SK-MEL-5 (cell line): ENCODE measurements at places on chromosomes 2 and 18. TPM values are rescaled to one million over a fixed set of nuclear protein-coding genes. Genes with fewer than 3 reads are reported as not detected.

CRYBA2 gene
- total RNA-seq, result not detected in 2 replicates

DNA sequence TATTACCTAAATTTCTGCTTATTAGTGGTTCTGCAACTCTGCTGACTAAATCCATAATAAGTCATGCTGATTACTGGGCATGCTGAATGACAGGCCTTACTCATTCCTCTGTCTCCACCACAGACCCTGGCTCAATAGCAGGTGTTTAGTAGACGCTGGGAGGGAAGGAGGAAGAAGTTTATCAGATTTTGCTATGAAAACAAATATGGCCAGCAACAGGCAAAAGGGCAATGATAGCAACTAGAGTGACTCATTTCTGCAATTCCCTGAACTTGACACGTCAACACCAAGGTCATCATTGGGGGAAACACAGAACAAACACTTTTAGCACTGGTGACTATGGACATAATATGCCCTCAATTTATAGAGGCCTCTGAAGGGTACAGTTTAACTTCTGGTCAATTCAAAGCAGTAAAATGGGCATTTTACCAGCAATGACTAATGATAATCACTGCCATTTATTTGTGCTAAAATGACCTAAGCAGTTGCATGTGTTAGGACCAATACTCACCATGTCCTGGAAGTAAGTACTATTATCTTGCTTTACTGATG, 35.2 kb downstream of the TMEM163 start:
- no peak for DNase-seq

KLHL29 gene
- total RNA-seq, result 5.5 and 6.4 TPM in 2 replicates

ALPI gene
- total RNA-seq, result not detected in 2 replicates

DNA sequence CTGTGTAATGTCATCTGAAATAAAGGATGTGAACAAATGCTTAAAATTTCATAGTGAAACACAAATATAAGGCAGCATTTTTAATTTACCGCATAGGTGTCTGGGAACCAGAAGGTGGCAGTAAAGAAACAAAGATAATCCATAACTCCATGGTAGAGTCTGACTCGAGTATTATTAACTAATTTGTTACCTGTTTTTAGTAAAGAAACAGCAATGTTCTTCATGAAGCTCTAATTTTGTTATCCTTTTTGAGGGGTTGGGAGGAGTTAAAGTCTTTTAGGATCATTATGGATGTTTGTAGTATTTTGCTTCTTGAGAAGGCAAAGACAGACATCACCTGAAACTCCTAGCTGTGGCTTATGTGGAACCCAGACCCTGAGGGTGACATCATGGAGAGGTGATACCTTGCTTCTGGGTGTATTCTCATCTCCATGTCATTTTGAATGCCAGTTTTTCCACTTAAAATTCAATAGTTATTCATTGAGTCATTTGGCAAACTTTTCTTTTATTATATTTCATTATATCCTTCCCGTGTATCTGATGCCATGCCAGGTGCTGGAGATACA, 286.2 kb upstream of the EPAS1 start:
- peak; percentile 50 for DNase-seq

GRCh38 chr2:112876257-112876970, 34.6 kb upstream of the IL37 start:
- DNase-seq, result no peak

- no peak for DNase-seq
Measured at GRCh38 chr2:227293531-227293930, 31.5 kb upstream of the MFF start.

- DNase-seq, result peak; percentile 93
Measured at GRCh38 chr2:6915399-6915798, 1.8 kb upstream of the RNF144A start.

DNA sequence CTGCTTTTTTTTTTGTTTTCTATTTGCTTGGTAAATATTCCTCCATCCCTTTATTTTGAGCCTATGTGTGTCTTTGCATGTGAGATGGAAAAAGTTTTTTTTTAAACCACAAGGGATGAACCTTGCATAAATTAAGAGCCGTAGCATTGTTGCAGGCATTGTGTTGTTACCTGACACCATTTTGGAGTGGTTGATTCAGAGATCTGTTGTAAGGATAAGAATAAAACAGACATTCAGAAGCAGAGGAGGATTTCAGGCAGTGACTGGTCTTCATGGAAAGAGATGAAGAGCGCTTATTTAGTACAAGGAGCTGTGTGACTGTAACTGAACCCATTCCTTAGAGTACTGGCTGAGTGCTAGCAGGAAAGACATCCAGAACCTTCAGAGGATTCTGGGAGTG, 101.2 kb downstream of the LTBP1 start:
- DNase-seq, result no peak

GRCh38 chr2:23669413-23670244, 257.3 kb downstream of the ATAD2B start:
- DNase-seq, result no peak

GRCh38 chr2:121160366-121160765, 124.6 kb downstream of the TFCP2L1 start:
- peak; percentile 45 for DNase-seq

- DNase-seq, result no peak
Measured at GRCh38 chr2:70967189-70967588, 11.2 kb upstream of the ANKRD53 start.

IKZF2 gene
- total RNA-seq, result 0.32 and 0.79 TPM in 2 replicates

ZNF516 gene
- total RNA-seq, result 15.1 and 16.6 TPM in 2 replicates

DNA sequence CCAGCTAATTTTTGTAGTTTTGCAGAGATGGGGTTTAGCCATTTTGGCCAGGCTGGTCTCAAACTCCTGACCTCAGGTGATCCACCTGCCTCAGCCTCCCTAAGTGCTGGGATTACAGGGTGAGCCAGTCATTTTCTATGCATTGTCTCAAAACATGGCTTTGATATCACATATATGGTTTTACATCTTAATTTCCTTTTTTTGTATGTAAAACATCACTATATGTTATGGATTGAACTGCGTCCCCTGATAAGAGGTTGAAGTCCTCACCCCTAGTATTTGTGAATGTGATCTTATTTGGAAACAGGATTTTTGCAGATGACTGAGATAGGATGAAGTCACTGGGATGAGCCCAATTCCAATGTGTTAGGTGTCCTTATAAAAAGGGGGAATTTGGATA, 89.8 kb upstream of the MYCN start:
- DNase-seq, result no peak

GRCh38 chr2:74205596-74205995, 7.2 kb downstream of the MTHFD2 start:
- no peak for DNase-seq

DNA sequence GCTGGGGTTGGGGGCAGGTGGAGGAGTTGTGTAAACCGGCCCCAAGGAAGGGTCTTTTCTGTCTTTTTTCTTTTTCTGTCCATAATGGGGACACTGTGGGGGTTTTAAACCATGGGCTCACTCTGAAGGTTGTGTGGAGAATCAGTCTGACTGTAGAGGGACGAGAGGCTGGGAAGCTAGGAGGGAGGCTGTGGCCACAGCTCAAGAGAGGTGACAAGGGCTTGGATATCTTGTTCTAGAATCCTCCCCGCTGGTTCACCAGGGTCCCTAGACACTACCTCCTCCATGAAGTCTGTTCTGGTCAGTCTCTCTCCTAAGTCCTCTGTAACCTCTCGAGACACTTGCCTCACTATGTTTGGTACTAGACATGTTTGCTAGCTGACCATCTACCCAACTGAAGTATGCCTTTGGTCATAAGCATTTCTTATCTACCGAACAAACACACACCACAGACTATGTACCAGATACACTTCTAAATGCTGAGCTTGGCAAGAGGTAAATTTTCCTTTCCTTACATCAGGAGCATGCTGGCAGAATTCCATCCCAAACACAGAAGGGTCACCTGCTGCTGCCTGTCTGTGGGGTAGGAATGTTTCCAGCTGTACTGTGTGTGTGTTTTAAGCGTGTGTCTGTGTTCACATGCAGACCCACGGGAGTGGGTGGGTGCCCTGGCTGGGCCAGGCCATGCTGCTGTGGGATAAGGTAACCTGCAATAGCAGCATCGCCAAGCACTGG, 69.6 kb upstream of the MGAT4A start:
- no peak for DNase-seq

ZNF514 gene
- total RNA-seq, result 6.8 and 7.5 TPM in 2 replicates

DNA sequence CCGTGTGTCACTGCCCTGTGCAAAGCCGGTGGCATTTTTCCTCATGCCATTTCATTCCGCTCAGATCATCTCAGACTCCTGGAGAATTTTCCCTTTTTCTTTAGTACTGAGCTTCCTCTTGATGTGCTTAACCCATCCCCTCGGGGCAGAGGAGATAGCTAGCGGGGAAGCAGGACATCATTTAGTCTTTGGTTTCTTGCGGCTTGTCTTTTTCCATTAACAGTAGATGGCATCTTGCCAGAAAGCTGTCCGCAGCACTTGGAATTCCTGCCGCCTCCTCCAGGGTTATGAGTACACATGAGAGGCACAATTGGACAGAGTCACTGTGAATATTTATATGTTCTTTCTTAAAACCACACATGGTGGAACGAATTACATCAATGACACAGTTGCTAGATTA, 226.6 kb downstream of the ALPK2 start:
- peak; percentile 86 for DNase-seq

MTX2 gene
- total RNA-seq, result 85.3 and 86.0 TPM in 2 replicates

- DNase-seq, result no peak
Measured at GRCh38 chr2:30629866-30630265, 177.4 kb downstream of the CAPN13 start.

ST8SIA5 gene
- total RNA-seq, result not detected in 2 replicates

DNA sequence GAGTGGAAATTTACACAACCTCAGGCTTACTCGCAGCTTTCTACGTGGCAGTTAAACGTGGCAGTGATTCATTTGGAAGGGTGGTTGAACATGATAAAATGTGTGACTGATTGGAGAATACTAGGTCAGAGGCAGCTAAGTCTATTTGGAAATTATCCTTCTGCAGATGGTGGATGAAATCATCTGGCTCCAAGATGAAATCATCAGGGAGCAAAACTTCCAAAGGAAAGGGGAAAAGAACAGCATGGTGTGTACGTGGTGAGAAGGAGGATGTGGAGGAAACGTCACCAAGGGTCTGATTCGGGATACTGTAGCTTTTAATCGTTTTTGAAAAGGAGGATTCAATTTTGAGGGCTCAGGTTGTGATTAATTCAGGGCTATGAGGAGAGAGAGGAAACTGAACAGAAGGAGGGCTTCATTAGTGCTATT, 47.9 kb downstream of the COL3A1 start:
- no peak for DNase-seq

SLC9A4 gene
- not detected in 2 replicates for total RNA-seq

CXXC1 gene
- total RNA-seq, result 14.9 and 19.4 TPM in 2 replicates

TRIM43B gene
- total RNA-seq, result not detected in 2 replicates

C2orf15 gene
- 1.4 TPM in 1 of 2 replicates, not detected in the other for total RNA-seq

DUSP19 gene
- 7.5 and 8.1 TPM in 2 replicates for total RNA-seq

GRCh38 chr2:209663139-209663538, 108.5 kb upstream of the UNC80 start:
- no peak for DNase-seq

- peak; percentile 65 for DNase-seq
Measured at GRCh38 chr2:234951664-234952269, at the start of gene SH3BP4. Gene SH3BP4 (plus strand): TSS chr2:234952017. CDS start chr2:235035003, 82,986 bp downstream.

- DNase-seq, result no peak
Measured at GRCh38 chr2:31166925-31167324, 28.7 kb upstream of the GALNT14 start.

PAIP2B gene
- total RNA-seq, result 1.0 and 1.5 TPM in 2 replicates

CFAP221 gene
- total RNA-seq, result not detected in 2 replicates

GRCh38 chr2:76178610-76179009, 467.9 kb upstream of the GCFC2 start:
- no peak for DNase-seq

- no peak for DNase-seq
Measured at GRCh38 chr2:229201521-229201920, 69.6 kb downstream of the PID1 start.

GRCh38 chr2:46163804-46164528, 133.2 kb upstream of the EPAS1 start:
- DNase-seq, result no peak

DNA sequence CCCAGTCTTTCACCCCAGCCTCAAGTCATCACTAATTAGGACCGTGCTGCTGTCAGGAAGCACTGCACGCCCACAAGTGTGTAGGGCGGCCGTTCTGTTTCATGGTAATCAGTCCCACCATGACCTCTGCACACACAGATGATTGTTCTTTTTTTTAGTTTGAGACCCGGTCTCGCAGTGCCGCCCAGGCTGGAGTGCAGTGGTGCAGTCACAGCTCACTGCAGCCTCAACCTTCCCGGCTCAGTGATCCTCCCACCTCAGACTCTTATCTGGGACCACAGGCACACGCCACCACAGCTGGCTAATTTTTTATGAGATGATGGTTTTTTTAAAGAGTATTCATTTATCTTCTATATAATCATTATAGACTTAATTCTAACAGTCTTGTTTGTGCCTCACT, 1.8 kb upstream of the IAH1 start:
- no peak for DNase-seq

- DNase-seq, result no peak
Measured at GRCh38 chr2:202040079-202040844, 6.6 kb downstream of the FZD7 start.

- DNase-seq, result no peak
Measured at GRCh38 chr2:240892925-240893324, 3.0 kb downstream of the MAB21L4 start.

DNA sequence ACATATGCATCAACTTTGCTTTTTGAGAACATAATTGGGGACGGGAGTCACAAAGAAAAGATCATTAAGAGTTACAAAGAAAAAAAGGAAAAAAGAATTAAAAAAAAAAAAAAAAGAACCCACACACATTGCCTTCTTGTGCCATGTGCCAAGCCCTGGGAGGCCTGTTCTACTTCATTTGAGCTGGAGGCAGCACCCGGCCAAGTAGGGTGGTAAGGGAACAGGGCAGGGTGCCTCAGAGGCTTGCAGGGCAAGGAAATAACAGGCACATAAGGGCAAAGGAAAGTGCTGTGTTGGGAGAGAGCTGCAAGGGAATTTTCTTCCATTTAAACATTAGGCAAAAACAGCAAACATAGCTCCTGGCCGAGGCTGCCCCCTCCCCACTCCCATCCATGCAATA, 418.0 kb downstream of the TMEM182 start:
- DNase-seq, result no peak

DNA sequence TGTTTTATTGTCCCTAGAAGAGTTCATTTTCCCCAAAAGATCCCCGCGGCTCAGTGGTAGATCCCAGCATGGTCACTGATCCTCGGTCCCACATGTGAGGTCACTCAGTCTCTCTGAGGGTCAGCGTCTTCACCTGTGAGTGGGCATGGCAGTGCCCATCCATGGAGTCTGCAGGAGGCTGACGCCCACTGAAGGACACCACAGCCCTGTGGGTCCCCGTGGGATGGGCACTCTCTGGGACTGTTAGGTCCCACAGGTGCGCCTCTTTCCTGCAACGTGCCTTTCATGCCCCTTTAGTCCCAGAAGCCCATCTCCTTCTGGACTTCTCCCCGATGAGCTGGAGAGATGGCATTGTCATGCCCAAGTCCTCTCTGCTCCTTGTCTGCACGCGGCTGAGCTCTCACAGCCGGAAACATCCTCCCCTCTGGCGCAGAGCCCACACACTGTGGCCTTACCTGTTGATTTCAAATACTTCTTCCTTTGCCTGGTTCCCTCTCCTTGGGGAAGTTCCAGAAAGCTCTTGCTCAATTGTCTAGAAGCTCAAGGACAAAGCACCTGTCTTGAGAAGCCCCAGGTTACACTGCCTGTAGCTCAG, 75.9 kb downstream of the PTGR3 start:
- no peak for DNase-seq

POTEI gene
- not detected in 2 replicates for total RNA-seq

- no peak for DNase-seq
Measured at GRCh38 chr2:183505911-183506310, 381.7 kb downstream of the NUP35 start.

HMSD gene
- not detected in 2 replicates for total RNA-seq

ZNF396 gene
- 4.5 and 5.1 TPM in 2 replicates for total RNA-seq
